ENCODE measurements at places on chromosomes 7 and 10.
A peak's percentile ranks its signal among the peaks of the same experiment; 100 is the strongest.

DNA sequence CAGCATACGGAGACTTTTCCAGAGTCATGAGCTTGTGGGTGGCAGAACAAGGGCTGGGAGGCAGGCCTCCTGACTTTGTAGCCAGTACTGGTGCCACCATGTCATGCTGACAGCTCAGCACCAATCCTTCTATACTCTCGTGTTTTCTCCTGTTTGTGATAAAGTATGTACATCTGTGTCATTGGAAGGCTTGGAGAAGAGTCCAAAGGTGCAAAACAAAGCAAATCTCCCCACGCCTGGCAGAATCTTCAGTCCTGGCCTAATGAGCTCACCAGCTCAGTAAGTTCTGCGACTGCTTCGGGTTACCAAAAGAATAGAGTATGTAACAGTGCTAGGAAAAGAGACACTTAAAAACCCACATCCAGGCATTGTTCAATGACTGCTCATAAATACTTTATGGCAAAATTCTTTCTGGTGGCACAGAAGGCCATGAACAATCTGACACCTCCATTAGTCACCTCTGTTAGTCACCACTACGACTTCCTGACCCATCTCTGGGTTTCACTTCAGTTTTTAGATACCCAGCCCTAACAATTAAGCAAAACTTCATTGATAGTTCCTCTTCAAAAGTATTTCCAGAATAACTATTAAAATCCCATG, 24.5 kb downstream of the STEAP1 start:
- DNase-seq: no peak

DNA sequence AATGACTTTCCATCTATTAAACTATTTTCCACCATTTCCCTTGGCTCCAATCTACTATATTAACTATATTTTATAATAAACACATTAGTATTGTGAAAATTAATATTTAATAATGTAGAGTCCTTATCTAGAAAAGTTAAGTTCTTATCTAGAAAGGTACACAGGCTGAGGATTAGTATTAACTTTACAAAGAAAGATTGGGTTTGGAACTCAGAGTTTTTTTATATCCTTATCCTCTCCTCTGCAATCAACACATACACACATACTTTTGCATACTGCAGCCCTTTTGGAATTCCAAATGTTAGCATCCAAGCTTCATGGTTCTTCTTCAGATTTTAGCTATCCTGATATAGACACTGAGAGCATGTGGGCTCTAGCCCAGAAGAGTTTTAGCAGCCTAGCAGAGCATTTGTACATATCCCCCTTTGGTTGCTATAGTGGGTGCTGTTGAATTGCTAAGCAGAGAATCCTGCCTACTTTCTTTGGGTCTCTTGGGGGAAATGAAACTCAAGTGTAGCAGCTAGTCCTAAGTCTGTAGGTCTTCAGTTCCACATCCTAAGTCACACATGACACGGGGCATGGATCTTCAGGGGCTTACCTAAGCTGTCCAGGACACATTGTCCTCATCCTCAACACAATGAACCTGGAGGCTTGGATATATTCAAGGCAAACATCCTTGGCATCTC, 874.6 kb downstream of the LRMDA start:
- DNase-seq: no peak

- DNase-seq: peak; percentile 49
These were observed 69.4 kb downstream of the NOC3L start for GRCh38 chr10:94293354-94293753.

DNA sequence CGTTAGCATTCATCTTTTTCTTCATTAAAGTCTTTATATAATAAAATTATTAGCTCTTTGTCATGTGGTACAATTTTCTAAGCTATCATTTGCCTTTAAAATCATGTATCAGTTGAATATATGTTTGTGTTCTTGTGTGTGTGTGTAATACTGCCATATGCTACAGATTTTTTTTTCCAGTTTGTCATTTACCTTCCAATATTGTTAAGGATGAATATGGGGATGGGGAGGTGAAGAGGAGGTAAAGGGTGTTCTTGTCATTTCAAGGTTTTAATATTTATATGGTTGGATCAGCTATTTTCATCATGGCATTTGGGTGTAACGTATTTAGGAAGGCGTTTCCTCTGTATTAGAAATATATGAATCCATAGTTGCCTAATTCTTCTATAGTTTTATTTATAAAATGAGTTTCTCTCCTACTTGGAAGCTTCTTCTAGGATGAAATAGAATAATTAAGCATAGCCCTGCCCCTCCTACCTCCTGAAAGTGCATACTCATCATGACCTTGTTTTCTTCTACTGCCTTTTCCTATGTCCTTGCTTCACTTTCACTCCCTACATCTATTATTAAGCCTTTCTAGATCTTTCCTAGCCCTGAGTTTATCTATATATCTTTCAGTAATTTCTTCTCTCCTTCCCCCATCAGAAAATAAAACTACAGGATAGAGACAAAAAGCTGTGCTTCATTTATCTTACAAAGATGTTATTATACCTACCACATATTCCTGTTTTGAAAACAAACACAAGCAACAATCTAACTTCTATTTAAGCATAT, 25.1 kb downstream of the RAB18 start:
- DNase-seq: no peak

GRCh38 chr10:86217371-86218080, 149.1 kb downstream of the GRID1 start:
- DNase-seq: no peak

DNA sequence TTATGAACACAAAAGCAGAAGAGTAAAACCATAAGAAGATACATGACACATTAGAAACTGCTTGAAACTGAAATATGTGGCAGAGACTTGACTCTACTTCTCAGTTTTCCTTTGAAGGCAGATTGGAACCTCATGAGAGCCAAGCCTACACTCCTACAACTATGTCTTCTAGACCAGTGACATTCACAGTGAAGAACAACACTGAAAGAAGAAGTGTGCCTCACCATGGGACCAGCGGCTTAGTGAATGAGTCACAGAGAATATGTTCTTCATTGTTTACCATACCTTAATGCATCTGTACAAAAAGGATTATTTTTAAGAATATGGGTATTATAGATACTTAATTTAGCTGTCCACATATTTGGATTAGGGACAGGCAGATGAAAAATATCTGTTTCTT, 248.3 kb downstream of the CDC14C start:
- DNase-seq: no peak

- no peak for DNase-seq
These were observed 78.1 kb upstream of the SLC25A13 start for GRCh38 chr7:96400001-96400400.

DNA sequence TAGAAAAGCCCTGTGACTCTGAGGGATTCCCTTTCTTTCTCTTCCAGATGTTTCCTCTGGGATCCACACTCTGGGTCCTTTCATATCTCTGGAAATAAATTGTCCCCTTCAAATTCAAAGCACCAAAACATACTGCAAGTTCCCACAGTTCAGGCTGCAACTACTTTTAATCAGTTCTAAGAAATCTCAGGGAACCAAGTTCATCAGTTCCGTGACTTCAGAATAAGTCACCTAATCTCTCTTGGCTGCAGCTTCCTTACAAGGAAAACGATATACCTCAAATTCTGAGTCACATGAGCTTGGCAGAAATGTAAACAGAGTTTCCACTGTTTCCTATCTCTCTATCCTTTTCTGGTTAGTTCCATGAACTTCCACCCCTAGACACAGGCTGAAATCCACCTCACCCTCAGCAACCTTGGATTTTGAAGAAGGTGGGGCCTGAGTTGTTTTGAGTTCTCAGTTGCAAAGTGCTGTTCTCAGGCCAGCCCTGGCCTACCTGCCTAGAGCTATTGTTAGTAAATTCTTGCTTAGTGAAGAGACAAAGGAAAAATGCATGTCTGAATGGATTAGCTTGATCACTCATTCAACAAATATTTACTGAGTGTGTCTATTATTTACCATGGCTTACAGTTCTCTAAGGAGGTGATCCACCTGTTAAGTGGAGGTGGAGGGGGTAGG, 59.3 kb upstream of the IL6 start:
- no peak for DNase-seq

DNA sequence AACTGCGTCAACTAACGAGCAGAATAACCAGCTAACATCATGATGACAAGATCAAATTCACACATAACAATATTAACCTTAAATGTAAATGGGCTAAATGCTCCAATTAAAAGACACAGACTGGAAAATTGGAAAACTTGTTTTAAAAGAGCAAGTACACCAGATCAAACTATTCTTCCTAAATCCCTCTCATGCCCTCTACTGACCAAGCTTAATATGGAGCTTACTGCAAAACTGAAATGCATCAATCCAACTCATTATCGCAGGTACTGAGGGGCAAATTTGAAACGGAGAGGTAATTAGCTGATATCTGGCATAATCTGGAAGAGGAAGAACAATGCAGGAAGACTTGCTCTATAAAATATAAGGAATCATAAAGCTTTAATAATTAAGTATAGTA, 1223.8 kb downstream of the NXPH1 start:
- DNase-seq: no peak

- DNase-seq: no peak
These were observed 330.4 kb upstream of the ANKRD30A start for GRCh38 chr10:36794981-36795380.

GRCh38 chr10:110834629-110835301, 37.0 kb upstream of the PDCD4 start:
- peak; percentile 82 for DNase-seq

DNA sequence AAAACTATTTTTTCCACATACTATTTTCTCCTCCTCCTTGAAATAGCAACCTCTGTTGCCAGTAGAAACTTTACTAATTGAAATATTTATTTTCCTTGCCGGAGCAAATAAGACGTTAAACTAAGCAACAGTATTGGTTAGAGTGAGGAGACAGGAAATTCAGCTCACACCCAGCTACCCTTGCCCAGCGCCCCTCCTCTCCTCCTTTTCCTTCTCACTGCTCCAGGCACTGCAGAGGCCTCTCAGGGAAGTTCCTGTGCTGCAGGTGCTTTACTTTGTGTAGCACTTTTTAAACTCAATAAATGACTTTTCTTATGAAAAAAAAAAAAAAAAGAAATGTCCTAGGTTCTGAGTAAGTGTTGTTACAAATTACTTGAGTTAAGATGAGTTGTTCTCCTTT, 134.0 kb downstream of the SEMA3E start:
- DNase-seq: no peak

DNA sequence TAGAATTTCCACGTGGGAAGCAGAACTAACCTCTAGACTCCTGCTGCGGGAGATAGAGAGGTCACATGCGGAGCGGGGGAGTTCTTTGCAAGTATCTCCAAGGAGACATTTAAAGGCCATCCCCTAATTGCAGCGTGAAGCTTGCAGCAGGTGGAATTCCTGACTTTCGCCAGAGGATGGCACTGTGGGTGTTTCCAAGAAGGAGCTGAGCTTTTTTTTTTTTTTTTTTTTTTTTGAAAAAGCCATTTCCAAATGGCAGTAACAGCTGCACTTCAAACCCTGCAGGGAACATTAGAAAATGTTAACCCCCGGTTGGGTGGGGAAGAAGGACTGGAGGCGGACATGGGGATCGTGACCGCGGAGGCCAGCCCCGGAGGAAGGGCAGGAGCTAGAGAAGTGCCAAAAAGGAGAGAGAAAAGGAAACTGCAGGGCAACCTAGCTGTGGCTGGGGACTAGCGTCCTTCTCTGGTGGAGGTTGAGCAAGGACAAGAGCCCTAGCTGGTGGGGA, 487.7 kb downstream of the TYW1 start:
- DNase-seq: peak; percentile 72

- DNase-seq: no peak
These were observed 421.4 kb downstream of the SDK1 start for GRCh38 chr7:3722396-3722922.

GRCh38 chr7:7793921-7794320, 75.5 kb upstream of the RPA3 start:
- DNase-seq: no peak

DNA sequence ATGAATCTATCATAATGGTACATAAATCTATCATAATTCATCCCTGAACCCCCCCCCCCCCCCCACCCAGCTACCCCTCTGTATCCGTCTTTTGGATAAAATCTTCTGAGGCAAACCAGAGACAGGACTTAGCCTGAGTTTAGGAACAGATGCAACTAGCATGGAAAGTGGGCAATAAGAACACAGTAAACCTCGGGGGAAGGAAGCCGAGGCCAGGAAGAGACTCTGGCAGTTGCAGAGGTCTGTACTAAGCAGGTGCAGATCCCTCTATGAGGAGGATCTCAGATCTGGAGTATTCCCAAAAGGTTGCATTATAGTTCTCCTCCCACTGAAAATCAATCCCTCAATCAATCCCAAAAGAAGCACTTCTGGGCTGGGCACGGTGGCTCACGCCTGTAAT, 87.2 kb downstream of the EBF3 start:
- DNase-seq: no peak

DNA sequence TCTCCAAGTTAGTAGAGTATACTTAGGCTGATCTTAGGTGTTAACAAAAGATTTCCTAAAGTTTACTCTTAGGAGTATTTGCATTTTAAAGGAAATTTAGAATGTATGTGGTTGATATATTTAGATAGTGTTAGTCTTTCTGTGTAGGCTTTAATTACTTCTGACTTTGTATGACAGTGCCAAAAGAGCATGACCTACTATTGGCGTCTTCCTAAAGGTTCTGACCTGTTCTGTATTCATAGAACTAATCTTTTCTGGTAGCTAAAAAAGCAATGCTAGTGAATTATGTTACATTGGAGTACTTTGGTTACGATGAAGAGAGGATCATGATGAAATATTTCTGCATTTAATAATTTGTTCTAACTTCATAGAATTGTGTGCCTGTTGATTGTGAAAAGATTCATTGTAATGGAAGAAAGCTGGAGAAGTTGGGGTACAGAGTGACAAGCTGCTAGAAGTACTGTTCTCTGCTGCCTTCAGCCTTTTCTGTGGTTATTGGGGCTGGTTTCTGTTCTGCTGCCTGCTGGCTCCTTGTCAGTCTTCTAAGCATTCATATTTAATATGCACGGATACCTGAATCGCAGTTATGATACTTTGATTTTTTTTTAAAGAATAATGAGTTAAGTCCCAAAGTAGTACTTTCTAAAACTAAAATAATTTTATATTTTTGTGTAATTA, 13.2 kb downstream of the WAC start:
- DNase-seq: no peak

- no peak for DNase-seq
These were observed 61.4 kb upstream of the HDAC9 start for GRCh38 chr7:18434171-18434570.

All from right renal cortex interstitium (tissue), 3 donors.